ENCODE measurements at places on chromosomes 3 and 15.

GRCh38 chr3:170440344-170440743, 21.7 kb downstream of the CLDN11 start:
- DNase-seq = no peak

GRCh38 chr3:9041626-9042025, 78.4 kb upstream of the RAD18 start:
- DNase-seq = no peak

GRCh38 chr3:45761831-45762230, 34.5 kb downstream of the SLC6A20 start:
- DNase-seq = no peak

GRCh38 chr15:70095408-70096214, 2.1 kb downstream of the TLE3 start:
- peak; percentile 21 for DNase-seq

GRCh38 chr3:169255511-169255910, 408.0 kb downstream of the MECOM start:
- DNase-seq = no peak

All from stimulated activated CD8-positive, alpha-beta memory T cell treated with anti-CD3 and anti-CD28 coated beads, Interleukin-2, amount 100 ng/mL, for 1 hour (primary cell).